RWPE1 (cell line): ENCODE measurements at places on chromosomes 2 and 18.

DNA sequence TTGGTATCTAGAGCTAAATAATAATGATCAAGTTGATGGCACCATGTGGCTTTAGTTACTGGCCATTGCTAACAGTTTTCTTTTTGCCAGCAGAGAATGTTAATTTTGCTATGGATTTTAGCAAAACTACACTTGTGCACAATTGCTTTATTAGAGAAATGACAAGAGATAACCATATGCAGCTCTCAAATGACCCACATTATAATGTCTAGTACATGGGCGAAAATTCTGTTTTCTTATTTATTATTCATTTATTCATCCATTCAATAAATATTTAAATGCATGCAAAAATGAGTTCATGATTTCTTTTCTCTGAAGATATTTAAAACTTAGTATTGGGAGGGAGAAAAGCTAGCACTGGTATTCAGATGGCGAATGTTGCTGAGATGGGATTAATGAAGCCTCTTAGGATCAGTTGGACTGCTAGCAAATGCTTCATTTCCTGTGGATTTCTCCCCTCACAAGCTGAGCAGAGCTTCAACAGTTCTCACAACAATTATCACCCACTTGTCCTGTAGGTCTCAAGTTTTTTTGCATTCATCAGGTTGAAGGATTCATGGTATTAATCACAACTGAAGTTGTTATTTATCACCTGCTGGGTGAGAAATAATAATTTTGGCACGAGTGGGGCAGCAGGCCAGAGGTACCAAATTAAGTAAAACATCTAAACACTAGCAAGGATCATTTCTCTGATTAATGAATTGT, 95.2 kb downstream of the MTX2 start:
- DNase-seq = no peak

DNA sequence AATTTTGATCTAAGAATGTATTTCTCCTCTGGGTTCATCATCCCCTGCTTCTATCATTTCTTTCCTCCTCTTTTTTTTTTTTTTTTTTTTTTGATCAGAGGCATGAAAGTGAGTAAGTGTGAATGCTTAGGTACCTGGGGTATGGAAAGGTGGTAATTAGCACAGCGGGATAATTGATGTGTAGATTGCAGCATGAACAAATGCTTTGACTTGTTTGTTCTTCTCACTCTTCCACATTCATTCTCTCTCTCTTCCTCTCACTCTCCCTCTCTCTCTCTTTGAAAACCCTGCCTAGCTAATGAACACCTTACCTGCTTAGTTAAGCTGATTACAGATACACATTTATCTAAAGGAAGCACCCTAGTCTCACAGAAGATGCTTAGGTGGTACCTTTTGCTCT, 74.7 kb downstream of the ZEB2 start:
- no peak for DNase-seq

GRCh38 chr2:205808486-205809121, 126.3 kb downstream of the NRP2 start:
- no peak for DNase-seq

DNA sequence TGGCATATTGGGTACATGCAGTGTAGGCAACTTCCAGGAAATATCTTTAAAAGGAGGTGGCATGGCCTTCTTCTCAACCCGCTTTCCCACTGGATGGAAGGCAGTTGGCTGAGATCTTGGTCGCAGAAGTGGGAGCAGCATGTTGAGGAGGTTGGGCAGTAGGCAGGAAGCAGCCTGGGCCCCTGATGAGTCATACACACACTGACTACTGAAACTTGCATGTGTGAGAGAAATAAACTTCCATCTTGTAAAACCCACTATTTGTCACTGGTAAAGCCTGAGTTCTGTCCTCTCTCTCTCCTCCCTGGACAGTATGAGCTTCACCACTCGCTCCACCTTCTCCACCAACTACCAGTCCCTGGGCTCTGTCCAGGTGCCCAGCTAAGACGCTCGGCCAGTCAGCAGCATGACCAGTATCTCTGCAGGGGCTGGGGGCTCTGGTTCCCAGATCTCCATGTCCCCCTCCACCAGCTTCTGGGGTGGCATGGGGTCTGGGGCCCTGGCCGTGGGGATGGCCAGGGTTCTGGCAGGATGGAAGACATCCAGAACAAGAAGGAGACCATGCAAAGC, 233.8 kb upstream of the SPRED2 start:
- DNase-seq = peak; percentile 54

DNA sequence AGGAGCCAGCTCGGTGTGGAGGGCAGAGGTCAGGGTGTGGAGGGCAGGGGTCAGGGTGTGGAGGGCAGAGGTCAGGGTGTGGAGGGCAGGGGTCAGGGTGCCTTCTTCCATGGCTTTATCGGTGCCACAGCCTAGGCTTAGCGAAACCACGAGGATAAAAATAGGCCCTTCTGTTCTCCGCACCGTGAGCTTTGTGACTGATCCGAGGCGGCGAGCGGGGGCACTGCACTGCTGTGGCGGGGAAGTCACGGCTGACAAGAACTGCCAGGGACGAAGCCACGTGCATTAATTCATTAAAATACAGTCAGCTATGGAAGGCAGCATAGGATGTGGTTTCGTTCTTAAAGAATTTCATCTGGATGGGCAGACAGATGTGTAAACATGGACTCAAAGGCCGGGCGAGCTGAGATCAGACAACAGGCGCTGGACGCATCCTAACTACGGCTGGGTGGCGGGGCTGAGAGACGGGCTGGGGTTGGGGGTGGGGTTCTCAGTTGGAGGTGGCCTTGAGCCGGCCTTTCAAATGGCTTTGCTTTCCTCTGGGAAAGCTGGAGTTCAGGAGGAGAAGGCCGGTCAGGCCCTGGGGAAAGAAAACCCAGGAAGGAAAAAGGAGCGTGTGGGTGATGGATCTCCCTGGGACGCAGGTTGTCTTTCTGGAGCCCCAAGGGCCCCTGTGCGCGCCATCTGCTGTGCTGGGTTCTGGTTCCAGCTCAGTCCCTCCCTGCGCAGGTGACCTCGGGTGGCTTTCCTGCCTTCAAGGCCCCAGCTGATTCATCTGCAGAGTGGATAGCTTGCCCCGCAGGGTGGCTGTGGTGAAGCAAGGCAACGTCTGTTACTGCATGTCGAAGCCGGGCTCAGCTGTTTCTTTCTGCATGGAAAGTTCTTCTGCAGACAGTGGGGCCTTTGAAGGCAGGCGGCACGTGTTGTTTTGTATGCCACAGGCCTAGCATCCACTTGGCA, 958 bp upstream of the ALLC start:
- no peak for DNase-seq

GRCh38 chr2:71067567-71068217, 756 bp upstream of the NAGK start:
- DNase-seq = no peak

- DNase-seq = no peak
These were observed 43.0 kb downstream of the RAD51AP2 start for GRCh38 chr2:17475286-17475685.

DNA sequence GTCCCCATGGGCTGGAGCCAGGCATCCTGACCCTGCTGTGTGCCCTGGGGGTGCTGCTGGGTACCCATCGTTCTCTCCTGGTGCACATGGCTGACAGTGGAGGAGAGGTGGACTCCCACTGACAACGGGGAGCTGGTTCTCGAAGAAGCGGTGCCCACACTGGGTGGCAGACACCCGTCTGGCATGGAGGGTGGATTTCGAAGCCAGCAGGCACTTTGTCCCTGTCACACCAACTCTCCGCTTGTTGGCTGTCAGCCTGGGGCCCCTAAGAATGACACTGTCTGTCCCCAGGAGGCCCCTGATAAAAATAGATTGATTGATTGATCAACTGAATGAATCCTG, 55.4 kb downstream of the RTP5 start:
- no peak for DNase-seq

- DNase-seq = no peak
These were observed 172.3 kb downstream of the INO80D start for GRCh38 chr2:205913668-205914067.

GRCh38 chr18:48363175-48363574, 46.0 kb downstream of the ZBTB7C start:
- DNase-seq = no peak

- no peak for DNase-seq
These were observed 9.0 kb upstream of the MATN3 start for GRCh38 chr2:20021405-20022009.

- no peak for DNase-seq
These were observed 239.8 kb downstream of the SETBP1 start for GRCh38 chr18:44920441-44920840.
